ENCODE measurements at places on chromosomes 7 and 10.
A peak's percentile ranks its signal among the peaks of the same experiment; 100 is the strongest.

- peak; percentile 28 for DNase-seq
Observed at GRCh38 chr10:77532068-77532467, 105.5 kb downstream of the KCNMA1 start.

DNA sequence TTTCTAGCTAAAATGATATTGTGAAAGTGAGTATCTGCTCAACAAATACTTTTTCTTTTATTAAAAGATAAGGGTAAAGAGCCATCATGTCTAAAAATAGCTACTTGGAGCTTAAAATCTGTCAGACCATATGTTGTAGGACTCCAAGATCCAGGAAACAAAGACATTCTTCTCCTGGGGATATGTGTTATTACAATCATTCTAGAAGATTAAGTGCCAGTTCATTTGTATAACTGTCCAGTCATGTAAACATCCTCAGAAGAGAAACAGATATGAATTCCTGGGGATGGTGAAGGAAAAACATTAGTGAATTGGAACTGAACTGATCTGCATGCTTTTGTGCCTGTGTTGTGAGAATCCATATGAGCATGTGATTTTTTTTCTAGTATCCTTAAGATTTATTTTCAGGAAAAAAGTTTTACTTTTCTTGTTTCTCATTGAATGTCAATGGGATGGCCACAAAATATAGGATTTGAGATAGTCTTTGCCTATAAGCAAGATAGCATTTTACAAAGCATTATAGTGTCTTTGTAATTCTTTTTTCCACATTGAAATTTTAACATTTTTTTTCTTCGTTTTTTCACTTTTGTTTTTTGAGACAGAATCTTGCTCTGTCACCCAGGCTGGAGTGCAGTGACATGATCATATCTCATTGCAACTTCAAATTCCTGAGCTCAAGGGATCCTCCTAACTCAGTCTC, 14.4 kb upstream of the MTERF1 start:
- DNase-seq, result peak; percentile 55

DNA sequence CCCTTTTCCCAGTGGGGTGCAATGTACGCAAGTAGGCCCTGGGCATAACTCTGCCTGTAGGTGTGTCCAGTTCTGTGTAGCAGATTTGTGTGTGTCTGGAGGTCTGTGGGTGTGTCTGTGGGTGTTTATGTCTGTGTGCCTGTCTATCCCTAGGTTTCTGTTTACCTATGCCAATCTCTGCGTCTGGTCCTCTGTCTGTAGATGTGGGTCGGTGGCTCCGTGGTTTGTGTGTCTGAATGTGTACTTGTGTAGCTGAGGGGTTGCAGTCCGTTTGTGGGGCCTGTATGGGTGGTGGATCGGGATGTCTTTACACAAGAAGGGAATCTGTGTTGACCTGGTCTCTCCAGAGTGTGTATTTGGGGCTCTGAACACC, 932 bp downstream of the NYAP1 start:
- DNase-seq, result no peak

DNA sequence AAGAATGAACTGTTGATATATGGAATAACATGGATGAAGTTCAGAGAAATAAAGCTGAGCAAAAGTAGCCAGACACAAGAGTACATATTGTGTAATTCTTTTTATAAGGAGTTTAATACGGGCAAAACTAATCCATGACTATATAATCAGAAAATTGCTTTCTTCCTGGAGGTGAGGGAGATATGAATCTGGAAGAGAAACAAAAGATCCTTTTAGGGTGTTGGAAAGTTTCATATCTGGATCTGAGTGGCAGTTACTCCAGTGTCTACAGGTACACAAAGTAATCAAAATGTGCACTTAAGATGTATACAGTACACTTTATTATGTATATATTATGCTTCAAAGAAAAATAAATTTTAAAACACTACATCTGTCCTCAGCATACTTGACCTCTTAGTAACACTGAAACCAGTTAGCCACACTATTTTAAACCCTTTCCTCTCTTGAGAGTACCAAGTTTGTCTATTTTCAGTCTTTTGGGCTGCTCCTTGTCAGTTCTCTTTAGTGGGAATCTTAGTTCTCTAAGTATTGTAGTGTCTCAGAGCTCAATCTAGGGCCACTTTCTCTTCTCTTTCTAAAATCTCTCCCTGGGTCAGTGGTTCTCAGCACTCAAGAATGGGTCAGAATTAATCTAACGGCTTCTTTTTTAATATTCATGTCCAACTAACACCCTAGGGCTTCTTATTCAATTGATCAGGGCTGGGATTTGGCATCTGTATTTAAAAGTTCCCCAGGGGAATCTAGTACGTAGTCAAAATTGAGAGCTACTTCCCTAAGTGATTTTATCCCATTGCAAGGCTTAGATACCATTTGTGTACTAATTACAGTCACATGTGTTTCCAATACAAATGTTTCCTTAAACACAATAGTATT, 4.3 kb upstream of the LIPF start:
- peak; percentile 38 for DNase-seq

DNA sequence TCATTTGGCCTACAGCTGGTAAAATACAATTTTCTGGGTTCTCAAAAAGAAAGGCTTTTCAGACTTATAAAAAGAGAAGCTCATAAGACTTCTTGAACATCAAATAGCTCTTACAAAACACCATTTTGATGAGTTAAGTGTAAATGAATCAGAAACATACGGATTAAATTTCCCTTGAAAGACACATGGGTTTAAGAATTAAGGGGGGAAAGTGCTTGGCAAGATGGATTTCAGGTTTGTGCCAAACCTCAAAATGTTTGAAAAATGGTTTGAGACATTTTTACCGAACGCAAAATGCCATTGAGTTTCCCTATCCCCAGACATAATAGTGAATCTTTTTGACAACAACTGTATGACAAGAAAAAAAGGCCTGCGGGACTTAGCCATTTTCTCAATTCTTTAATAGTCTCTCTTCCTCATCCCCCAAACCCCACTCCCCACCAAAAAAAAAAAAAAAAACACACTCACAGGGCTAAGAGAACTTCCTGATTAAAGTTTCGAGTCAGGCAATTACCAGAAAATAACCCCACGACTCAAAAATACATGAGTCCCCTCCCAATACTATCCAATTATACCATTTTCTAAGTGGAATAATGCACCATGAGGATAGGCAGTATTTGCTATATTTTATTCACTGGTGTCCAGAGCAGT, 260.1 kb downstream of the TRIL start:
- no peak for DNase-seq

DNA sequence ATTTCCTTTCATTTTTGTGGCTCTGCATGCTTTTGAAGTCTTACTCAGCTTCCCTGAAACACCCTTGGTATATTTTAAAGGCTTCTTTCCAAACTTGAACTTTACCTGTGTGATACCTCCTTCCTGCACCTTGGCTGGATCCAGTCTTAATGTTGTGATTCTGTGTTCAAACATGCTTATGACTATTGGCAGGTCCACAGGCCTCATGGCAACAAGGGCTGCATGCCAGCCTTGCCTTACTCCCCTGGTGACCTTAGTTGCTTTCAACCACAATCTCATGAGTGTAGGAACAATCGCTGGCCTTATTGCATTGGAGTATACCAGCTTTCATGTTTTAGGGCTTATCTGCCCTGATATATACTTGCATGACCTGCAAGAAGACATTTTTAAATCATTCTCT, 238.7 kb downstream of the KIF20B start:
- no peak for DNase-seq

DNA sequence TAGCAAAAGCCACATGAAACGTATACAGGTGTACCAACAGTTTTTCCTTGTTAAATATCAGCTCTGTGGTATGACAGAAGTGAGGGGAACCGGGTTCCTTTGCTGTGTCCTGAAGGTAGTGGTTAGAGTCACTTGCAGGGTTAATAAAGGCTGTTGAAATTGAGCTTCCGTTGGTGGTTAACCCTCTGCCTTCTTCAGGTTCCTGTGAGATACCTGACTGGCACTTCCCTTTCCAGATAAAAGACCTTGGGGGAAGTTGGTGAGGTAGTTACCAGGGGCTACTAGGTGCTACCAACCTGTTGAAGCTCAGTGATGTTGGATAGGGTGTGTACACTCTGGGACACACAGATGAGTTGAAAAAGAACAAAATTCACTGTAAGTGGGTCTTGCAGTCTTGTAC, 384.1 kb downstream of the GATA3 start:
- no peak for DNase-seq

- DNase-seq, result peak; percentile 84
Observed at GRCh38 chr10:110774069-110775019, 97.4 kb upstream of the PDCD4 start.

GRCh38 chr7:2299131-2299829, 15.0 kb downstream of the SNX8 start:
- peak; percentile 93 for DNase-seq

GRCh38 chr7:33639552-33640197, 265.7 kb upstream of the BMPER start:
- no peak for DNase-seq

DNA sequence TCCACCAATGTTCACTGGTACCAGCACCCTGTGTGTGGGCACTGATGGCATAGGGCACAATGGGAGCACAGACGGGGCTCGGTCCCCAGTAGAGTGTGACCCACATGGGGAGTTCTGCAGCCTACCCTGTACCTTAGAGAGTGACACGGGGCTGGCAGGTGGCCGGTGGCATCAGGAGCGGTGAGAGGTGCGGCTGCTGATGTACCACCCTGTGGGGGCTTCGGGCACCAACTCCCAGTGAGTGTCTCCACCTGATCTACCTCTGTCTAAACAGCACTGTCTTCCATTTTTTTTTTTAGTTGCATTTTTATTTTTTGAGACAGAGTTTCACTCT, 4.1 kb downstream of the JAKMIP3 start:
- DNase-seq, result no peak

DNA sequence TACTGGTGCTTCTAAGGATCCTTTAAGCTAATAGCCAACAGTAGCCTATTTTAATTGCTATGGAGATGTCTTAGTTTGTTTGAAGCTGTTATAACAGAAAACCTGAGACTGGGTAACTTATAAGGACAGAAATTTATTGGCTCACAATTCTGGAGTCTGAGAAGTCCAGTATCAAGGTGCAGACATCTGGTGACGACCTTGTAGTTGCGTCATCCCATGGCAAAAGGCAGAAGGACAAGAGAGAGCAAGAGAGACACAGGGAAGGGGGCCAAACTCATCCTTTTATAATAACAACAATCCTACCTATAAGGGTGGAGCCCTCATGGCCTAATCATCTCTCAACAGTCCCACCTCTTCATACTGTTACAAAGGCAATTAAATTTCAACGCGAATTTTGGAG, 39.1 kb downstream of the NRCAM start:
- no peak for DNase-seq

DNA sequence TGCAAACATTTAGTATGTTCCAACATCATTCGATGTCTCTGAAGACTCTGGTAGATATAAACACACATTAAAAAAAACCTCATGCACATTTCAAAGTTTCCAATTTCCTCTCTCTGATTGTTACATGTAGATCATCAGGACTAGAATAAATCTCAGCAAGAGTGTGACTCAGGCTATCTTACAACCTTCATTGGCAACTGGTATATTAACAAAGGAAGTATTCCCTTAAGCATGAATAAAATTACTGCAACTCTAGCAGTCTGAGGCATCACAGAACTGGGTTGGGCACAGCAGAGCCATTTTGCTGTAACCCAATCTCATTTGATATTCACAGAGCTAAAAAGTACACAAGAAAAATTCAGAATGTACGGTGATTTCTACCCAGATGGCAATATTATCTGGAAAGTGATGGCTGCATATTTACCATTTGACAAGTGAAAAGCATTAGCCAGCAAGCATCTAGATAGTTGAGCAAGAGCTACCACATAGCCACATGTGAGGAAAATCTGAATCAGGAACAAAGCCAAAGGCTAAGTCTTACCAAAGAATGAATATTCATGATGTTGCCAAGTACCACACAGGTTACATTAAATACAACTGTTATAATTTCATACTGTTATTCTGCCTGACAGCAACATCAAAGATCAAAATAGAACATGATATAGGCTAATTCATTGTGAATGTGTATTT, 232.2 kb downstream of the CRPPA start:
- DNase-seq, result peak; percentile 91

GRCh38 chr7:155893664-155894063, 81.4 kb upstream of the SHH start:
- no peak for DNase-seq

GRCh38 chr7:77484785-77485184, 52.3 kb upstream of the PTPN12 start:
- DNase-seq, result no peak

- no peak for DNase-seq
Observed at GRCh38 chr10:111548084-111548726, 471.4 kb downstream of the ADRA2A start.

DNA sequence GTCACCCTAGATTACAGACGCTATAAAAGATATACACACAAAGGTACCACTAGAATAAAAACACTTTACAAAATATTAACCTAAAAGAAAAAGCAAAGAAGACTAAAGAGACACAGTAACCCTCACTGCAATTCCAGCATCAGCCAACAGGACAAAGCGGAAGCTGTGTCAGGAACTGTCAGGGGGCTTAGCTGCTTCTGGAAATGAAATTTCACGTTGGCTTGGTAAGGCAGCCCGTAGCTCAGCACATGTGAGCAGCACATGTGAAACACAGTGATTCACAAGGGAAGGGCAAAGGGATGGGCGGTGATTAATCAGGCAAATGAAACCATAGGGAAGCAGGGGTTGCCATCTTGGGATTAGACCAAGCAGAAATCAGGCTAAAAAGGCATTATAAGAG, 195.4 kb downstream of the MGMT start:
- no peak for DNase-seq

- DNase-seq, result no peak
Observed at GRCh38 chr10:54124209-54124885, 676.7 kb downstream of the PCDH15 start.

- no peak for DNase-seq
Observed at GRCh38 chr7:51606601-51607154, 290.1 kb upstream of the COBL start.

- peak; percentile 47 for DNase-seq
Observed at GRCh38 chr7:90910136-90910535, 314.0 kb downstream of the CDK14 start.

All from iris pigment epithelial cell (primary cell).